NCI-H1105 treated with DMSO at 0.1 percent for 48 hours (cell line): ENCODE measurements at places on chromosomes 5 and 9.

DNA sequence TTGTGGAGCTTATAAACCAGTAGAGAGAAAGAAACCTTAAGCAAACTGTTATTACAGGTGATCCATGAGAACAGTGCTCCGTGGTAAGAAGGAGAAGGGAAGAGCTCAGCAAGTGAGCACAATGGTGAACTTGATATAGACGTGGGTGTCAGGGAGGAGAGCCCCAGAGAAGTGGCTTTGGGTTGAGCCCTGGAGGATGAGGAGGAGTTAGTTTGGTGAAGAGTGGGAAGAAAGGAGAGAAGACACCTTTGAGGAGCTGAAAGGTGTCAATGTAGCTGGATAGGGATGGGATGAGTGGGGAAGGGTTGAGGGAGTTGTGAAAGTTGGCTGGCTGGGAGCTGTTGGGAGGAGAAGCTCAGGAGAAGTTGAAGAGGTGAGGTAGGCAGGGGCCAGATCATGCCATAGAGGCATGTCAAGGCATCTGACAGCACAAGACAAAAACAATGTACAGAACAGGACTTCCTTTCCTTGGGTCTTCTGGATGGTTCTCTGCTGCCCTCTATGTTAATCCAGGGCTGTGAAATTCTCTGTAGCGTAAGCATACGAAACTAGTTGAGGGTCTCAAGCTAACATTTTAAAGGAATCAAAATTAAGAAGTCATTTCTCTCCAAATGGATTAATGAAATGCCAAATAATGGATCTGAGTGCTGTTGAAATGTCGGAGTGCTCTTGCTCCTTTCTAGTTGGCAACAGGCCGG lies 501.9 kb downstream of the KDM4C start:
- no peak for DNase-seq

GRCh38 chr5:14082973-14083372 lies 60.2 kb upstream of the TRIO start:
- no peak for DNase-seq

- no peak for DNase-seq
Measured at GRCh38 chr9:134010310-134011173, 14.7 kb upstream of the BRD3OS start.

GRCh38 chr9:133113949-133114885 lies 6.8 kb downstream of the RALGDS start:
- DNase-seq: no peak

DNA sequence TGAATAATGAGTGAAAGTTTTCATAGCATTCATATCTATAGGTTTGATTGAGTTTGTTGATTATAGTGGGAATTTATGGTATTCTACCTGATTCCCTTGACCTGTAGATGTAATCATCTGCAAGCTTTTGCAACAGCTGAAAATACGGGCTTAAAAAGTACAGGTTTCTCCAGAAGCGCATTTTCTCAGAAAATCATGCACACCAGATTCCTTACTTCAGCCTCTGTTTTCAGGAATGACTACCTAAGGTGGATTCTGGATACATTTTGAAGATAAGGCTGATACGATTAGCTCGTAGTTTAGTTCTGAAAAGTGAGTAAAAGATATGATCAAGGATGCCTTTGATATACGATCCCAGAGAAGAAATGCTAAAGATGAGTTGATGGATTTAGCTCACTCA lies 694.8 kb upstream of the CDH10 start:
- no peak for DNase-seq

- DNase-seq: no peak
Measured at GRCh38 chr5:33068786-33069185, 357.7 kb downstream of the NPR3 start.

DNA sequence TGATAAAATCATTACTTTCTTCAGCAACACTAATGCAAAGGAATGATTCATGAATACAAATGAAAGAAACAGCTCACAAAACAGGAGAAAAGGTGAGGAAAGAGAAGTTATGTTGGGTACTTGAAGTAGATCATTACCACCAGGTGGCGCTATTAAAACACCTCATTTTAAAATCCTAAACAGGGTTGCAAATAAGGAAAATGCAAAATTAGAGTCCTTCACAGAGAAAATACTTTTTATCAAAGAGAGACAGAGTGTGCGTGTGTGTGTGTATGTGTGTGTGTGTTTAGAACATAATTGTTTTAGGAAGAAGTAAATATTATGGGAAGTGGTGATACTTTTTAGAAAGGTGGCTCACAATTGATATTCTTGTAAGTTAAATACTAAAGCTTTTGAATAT lies 49.5 kb upstream of the CD180 start:
- DNase-seq: peak; percentile 62

DNA sequence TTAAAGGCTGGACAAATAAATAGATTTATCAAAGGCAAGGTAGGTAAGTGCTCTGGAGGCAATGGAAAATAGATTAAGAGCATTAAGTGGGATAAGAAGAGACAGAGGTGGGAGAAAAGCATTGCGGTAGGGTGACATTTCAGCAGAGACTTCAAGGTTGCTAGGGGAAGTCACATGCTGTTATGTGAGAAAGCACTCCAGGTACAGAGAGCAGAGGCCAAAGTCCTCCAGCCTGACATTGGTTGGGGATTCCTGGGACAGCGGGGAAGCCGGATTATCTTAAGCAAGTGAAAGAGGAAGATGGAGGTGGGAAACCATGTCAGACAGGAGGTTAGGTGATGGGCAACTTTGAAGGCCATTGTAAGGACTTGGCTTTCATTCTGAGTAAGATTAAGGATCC lies 1222.9 kb downstream of the PTPRD start:
- no peak for DNase-seq

- DNase-seq: no peak
Measured at GRCh38 chr5:167229751-167230150, 1061.7 kb upstream of the WWC1 start.

- no peak for DNase-seq
Measured at GRCh38 chr9:98551511-98552286, 157.0 kb downstream of the GABBR2 start.

- peak; percentile 33 for DNase-seq
Measured at GRCh38 chr9:97703437-97704344, 6.6 kb upstream of the XPA start.

GRCh38 chr9:110298043-110298605 lies 39.5 kb downstream of the TXNDC8 start:
- DNase-seq: no peak

DNA sequence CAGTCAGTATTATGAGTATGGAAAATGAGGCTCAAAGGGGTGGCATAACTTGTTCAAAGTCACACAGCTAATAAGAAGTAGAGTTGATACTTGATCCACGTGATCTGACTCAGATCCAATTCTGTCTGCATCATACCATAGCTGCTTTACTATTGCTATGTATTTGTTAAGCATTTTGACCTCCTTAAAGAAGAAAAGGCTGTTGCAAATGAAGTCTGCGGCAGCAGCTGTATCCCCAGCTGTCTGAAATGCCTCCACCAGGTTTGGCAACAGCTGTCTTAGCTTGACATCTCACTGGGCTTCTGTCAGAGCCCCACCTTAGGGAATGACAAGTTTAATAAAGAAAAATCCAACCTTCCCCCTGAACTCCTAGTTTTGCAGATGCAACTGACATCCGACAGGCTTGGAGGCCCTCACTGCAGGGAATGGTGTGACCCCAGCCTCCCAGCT lies 75.6 kb upstream of the SLC44A1 start:
- DNase-seq: no peak

GRCh38 chr9:90086101-90086511 lies 481.3 kb downstream of the GADD45G start:
- DNase-seq: no peak

DNA sequence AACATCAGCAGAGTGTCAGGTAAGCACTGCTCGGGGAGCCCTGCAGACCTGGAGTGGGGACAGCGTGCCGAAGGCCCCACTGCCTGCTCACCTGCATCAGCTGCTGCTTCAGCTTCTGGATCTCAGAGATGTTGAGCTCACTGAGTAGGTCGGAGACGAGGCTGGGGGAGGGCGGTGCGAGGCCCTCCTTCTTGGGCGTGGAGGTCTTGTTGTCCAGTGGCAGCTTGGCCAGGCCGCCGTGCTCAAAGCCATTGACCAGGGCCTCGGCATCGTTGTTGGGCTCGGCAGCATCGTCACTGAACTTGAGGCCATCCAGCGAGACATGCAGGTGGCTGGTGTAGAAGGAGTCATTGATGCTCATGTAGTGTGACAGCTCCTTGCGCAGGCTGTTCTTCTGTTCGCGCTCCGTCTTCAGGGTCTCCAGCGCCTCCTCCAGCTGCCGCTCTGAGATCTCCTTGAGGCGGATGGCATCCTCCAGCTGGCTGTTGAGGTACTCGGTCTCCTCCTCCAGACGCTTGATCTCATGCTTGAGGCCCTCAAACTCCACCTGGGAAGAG lies 44.3 kb downstream of the BICD2 start:
- no peak for DNase-seq

DNA sequence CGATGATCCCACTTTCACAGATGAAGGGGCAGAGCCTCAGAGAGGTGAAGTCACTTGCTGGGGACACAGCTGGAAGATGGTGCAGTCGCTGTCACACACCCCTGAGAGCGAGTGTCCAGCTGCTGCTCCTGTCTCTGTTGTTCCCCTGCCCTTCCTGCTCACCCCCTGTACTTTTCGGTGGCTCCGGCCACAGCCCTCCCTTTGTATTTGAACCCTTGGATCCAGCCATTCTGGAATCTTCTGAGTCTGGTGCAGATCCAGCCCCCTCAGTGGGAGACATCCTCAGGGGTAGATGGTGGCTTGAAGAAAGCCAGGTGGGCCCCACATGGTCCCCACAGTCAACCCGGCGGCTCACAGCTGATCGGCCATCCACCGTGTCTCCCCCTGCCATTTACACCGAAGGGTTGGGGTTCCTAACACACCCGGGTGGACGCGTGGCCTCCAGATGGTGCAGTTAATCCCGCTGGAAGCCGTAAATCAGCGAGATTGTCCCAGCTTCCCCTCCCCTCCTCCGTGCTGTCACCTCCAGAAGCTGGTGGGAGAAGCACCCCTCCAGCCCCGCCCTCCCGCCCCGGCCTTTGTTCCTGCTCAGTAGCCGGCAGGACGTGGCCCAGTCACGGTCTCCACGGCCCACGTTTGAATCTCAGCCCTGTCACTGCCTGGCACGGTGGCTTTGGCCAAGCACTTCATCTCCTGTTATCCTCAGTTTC lies 204.8 kb downstream of the C9orf50 start:
- no peak for DNase-seq

DNA sequence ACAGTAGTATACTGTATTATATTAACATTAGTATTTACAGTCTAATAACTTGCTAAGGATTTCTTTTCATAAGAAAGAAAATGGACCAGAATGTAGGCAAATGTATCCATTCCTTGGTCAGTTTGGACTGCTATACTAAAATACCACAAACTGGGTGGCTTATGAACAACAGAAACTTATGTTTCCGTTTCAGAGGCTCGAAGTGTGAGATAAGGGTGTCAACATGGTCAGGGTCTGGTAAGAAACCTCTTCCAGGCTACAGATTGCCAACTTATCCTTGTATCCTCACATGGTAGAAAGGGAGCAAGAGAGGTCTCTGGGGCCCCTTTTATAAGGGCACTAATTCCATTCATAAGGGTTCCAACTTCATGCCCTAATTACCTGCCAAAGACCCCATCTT lies 9.2 kb upstream of the ESM1 start:
- no peak for DNase-seq

GRCh38 chr5:148387325-148387724 lies 3.6 kb downstream of the FBXO38 start:
- no peak for DNase-seq

- DNase-seq: no peak
Measured at GRCh38 chr9:102237520-102237919, 499.1 kb upstream of the GRIN3A start.

DNA sequence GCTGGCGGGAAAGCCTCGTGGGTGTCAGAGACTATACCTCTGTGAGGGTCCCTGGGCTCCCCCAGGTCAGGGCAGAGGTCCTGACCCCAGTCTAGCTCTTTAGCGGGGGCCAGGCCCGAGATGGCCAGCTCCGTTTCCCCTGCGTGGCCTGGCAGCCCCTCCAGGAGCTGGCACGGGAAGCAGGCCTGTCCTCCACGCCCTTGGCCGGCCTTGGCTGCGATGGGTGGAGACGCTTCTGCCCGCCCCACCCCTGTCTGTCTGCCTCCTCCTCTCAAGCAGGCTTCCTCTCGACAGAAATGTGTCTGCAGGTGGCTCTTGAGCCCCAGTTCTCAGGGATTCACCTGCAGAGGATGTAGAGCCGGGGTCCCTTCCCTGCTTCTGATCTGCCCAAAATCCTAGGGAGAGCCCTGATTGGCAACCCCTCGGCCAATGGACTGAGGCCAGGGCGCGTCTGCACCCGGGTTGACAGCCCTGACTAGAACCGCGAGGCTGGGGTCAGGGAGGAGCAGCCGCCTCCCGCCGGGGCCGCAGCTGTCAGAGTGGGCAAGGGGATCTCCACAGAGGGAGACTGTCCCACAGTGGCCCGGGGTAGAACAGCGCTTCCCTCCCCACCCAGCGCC lies 2.6 kb upstream of the GRIN1 start:
- DNase-seq: no peak

- no peak for DNase-seq
Measured at GRCh38 chr9:136550439-136551289, 4.8 kb upstream of the NOTCH1 start.

DNA sequence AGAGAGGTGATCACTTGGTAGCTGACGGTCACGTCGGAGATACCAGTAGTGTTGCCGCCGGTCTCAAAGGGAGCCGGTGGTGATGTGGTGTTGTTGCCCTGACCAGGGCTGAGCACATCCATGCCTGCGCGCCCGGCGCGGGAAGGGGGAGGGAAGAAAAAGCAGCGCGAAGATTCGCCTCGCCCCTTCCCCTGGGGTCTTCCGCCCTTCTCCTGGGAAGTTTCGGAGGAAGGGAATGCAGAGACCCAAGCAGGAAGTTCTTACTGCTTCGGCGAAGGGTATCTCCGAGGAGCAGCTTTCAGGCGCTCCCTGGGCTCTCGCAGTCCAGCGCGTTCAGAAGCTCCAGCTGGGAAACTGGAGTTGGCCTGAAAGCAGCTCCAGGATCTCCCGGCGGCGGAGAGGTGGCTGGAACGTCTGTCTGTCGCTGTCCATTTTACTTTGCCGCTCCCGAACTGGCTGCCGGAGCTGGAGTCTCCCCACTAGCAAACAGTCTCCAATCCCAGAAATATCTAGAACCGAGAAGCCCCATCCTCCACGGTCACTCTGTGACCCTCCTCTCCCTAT lies 565 bp downstream of the HTR1A start:
- no peak for DNase-seq

- DNase-seq: no peak
Measured at GRCh38 chr5:143573568-143574170, 170.2 kb upstream of the NR3C1 start.

- no peak for DNase-seq
Measured at GRCh38 chr9:129125478-129125877, 14.3 kb downstream of the PTPA start.

GRCh38 chr5:131355971-131356528 lies 92.2 kb downstream of the CDC42SE2 start:
- DNase-seq: no peak

DNA sequence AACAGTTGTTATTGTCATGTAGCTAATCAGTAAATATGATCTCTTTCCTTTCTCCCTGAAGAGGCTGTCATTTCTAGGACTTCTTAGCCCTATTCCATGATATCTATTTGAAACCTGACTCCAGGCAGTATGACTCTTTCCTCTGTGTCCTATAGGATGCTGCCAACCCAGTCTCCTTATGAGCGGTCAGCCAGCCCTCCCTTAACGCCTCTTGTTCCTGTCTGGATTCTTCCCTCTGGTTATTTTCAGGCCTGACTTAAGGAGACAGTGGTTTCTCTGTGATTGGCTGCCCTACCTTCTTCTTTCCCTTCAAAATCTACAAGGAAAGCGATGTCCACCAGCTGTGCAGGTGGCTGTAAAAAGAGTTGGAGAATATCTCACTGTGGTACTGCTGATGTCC lies 19.4 kb upstream of the C5orf63 start:
- peak; percentile 4 for DNase-seq

- DNase-seq: no peak
Measured at GRCh38 chr9:107404161-107404560, 85.4 kb downstream of the KLF4 start.
